ENCODE measurements at places on chromosomes 3 and 15. TPM values are rescaled to one million over a fixed set of nuclear protein-coding genes. Genes with fewer than 3 reads are reported as not detected.

DNA sequence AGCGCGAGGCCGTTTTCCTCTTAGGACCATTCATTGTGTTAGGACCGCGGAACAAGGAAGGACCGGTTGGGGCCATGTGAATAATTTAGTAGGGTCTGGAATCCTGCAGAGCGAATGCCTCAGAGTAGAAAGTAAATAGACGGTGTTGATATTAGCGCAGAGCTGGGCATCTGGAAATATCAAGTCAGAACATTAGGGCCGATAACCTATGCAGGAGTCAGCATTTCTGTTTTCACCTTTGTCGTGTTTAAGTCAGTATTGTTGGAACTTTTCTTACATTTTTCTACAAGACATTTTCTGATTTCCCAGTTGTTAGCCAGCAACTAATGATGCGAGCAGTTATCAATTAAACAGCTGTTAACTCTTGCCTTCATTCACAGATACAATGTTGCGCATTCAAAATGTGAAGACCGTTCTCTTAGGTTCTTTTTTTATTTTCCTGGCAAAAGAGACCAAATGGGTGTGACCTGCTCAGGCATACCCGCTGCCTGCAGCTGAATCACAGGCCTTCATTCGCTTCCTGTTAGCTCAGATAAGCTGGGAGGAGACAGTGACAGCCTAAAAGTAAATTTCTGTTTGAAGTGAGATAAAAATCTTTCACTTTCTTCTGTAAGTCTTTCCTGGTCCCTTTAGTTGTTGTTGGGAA lies 966 bp upstream of the PKM start:
- peak; percentile 89 for DNase-seq

- DNase-seq = no peak
These were observed 27.4 kb upstream of the FRMD5 start for GRCh38 chr15:44222478-44222877.

DNA sequence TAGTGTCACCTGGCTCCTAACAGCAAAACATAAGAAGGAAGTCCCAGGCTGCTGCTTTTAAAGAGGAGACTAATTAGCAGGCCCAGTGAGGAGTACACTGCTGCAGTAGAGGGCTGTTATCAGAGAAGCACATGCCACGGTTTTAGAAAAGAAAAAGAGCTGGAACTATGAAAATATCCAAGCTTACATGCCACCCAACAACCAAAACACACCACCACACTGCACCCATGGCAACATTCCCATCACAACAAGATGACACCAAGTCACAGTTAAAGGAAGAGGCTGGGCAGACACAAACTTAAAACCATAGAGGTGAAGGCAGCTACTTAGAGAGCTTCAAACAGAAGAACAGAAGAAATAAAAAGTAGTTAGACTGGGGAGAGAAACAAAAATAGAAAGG lies 37.0 kb downstream of the NPTN start:
- no peak for DNase-seq

GRCh38 chr15:90315278-90315982 lies 36.7 kb upstream of the ZNF774 start:
- peak; percentile 86 for DNase-seq

The PRKAR2A gene
- total RNA-seq = 24.3 TPM

- DNase-seq = peak; percentile 28
These were observed 87.0 kb downstream of the SV2B start for GRCh38 chr15:91186904-91187656.
